ENCODE measurements at places on chromosomes 6 and 20.

- no peak for DNase-seq
Measured at GRCh38 chr6:117483004-117483644, 650 bp downstream of the DCBLD1 start.

GRCh38 chr6:82818727-82819126 lies 246.9 kb downstream of the UBE3D start:
- DNase-seq = no peak

DNA sequence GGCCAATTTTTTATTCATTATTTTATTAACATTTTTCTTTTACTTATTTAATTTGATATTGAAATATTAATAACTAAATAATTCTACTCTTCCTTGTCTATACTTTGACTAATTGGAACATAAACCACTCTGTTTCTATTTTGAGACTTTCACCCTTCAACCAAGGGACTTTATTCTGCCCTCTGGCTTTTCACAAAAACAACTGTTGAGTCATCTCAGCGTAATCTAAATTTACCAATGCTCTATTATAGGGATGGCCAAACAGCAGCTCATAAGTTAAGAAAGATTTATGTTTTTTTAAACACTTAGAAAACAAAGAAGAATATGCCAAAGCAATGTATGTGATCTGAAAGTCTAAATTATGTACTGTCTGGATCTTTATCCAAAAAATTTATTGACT lies 46.7 kb downstream of the DOP1A start:
- no peak for DNase-seq

DNA sequence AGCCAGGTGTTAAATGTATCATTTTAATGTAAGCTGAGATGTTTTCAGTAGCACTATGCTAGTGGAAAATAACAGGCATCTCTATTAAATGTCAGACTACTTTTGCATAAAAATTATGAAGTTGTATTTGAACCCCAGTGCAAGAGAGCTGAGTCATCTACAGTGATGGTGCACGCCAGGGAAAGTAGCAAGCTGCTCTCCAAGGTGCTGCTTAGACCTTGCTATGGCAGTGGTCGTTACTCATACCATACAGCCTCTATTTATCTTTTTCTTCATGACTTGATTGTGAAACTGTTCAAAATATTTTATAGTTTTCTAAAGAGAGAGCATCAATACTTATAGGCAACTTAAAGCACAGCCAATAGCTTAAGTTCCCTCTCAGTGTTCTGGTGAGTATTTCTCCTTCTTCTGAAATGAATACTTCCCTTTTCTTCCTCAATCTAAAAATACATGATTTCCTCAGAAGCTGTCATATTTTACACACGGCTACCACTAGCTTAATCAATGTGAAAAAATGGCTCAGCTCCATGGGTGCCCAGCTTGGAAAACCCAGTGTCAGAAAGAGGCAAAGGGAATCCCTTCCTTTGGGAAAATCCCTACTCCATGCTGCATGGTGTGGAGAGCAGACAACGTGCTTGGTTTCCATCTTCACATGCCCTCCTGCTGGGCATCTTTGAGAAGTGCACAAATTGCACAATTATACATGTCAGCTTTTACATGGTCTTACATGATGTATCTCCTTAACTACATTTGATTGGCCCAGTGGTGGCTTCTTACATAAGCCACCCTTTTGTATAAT lies 105.6 kb downstream of the ELOVL4 start:
- DNase-seq = no peak

DNA sequence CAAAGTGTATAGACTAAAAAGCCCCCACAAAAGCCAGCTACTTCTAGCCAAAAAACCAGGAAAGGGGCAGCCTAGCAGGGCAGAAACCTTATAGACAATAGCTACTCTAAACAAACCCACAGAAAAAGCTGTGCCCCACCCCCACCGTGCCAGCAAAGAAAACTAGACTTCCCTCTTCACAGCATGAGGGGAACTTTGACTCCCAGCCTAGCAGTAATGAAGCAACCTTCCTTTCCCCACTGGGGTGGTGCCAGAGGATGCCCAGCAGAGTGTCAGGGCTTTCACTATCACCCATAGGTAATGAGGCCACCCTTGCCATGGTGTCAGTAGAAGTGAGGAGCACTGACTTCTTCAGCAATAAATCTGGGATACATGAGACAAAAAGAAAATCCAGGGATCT lies 99.0 kb upstream of the LGSN start:
- DNase-seq = no peak

DNA sequence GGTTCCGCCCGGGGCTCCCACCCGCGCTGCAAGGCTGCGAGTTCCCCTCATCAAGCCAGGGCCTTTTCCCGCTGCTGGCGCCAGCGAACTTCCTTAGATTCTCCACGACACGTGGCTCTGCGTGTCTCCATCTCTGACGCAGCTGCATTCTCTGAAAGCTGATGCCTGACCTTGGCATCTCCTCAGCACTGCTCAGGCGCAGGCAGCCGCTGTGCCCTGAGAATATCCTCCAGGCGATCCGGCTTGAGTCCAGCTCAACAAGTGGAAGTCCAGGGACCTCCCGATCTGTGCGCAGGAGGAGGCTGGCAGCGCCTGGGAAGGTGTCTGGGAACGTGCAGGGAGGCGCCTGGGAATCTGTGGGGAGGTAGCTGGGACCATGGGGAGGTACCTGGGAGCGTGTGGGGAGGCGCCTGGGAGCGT lies 171.2 kb upstream of the THBS2 start:
- DNase-seq = no peak

- DNase-seq = no peak
Measured at GRCh38 chr20:4427940-4428586, 293.6 kb upstream of the PRND start.

GRCh38 chr20:1944345-1945091 lies 49.3 kb downstream of the SIRPA start:
- DNase-seq = no peak

- no peak for DNase-seq
Measured at GRCh38 chr6:92777146-92777740, 642.1 kb downstream of the EPHA7 start.

DNA sequence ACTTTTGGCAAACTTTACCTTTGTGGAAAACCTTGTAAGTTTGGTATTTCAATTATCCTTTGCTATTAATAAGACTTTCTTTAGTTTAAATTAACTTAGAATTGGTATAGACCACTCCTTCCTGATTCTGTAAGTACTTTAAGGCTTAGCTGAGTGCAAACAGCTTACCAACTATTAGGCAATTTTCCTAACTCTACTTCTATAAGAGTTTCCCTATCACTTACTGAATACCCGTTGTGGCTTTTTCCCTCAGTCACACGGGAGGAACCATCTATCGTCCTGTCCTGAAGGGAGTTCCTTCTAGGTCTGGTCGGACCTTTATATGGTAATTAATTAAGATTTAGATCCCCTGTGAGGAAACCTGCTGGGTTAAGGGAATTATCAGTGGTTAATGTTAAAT lies 9.6 kb downstream of the SLC35A1 start:
- DNase-seq = no peak

- DNase-seq = no peak
Measured at GRCh38 chr20:51864967-51865366, 62.6 kb upstream of the SALL4 start.

DNA sequence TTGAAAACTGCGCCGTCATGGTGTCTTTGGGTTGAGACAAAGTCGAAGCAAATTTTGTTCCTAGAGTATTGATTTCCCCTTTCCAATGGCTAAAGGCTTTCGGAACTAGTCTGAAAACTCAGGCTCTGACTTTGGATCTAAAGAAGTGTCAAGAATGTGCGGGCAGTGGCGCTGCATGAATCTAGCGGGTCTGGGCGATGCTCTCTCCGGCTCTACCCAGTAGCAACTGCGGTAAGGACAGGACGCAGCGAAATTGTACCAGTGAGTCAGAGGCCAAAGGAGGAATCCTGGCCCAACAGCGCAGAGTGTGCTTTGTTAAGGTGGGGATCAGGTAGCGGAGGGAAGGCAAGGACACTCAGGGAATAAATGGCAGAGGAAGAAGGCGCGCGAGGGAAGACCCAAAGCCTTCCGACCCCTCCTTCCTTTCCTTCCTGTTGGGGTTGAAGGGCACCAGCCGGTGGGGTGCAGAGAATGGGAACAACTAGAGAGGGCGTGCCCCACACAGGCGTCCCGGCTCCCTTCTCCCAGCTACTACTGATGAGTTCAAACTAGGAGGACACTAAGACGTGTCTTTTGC lies 32.1 kb downstream of the HLA-F start:
- no peak for DNase-seq

GRCh38 chr6:137497721-137498463 lies 3.7 kb upstream of the OLIG3 start:
- DNase-seq = no peak

GRCh38 chr20:63698739-63699465 lies 2.5 kb downstream of the TNFRSF6B start:
- no peak for DNase-seq

GRCh38 chr6:121382467-121383121 lies 48.3 kb upstream of the TBC1D32 start:
- DNase-seq = no peak

DNA sequence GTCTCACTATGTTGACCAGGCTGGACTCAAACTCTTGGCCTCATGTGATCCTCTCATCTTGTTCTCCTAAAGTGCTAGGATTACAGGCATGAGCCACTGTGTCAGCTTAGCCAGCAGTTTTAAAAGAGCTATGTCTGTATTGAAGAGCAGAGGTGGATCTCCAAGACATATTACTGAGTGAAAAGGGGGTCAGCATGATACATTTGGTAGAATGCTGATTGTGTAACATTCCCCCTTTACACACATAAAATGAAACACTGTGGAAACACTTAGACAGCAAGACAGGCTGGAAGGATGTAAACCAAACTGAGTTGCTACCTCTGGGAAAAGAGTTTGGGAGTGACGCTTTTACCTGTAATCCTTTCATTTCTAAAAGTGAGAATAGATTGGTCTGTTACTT lies 1.7 kb upstream of the RIPOR3 start:
- no peak for DNase-seq

- DNase-seq = no peak
Measured at GRCh38 chr6:11036977-11037430, 7.1 kb downstream of the ELOVL2 start.

- DNase-seq = no peak
Measured at GRCh38 chr6:13914351-13914750, 10.4 kb upstream of the RNF182 start.

GRCh38 chr6:113625850-113626249 lies 231.3 kb upstream of the MARCKS start:
- DNase-seq = no peak

DNA sequence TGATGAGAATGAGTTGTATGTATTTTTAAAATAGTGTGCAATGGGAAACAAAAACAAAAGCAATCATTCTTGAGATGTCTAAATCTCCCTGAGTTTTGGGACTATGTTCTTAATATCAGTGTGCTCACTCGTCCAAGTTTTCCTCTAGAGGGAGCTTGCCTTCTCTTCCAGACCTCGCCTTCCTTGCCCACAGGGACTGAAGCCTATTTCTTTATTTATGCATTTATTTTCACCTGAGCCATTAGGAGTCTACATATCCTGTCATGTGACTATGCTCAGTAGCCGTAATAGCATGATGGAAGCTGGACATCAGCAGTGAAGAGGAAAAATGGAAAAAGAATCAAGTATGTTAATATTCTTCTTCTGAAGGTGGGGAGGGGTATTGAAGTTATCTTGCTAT lies 131.2 kb downstream of the SH3BGRL2 start:
- DNase-seq = no peak

GRCh38 chr6:158358450-158359077 lies 46.3 kb downstream of the TULP4 start:
- no peak for DNase-seq

DNA sequence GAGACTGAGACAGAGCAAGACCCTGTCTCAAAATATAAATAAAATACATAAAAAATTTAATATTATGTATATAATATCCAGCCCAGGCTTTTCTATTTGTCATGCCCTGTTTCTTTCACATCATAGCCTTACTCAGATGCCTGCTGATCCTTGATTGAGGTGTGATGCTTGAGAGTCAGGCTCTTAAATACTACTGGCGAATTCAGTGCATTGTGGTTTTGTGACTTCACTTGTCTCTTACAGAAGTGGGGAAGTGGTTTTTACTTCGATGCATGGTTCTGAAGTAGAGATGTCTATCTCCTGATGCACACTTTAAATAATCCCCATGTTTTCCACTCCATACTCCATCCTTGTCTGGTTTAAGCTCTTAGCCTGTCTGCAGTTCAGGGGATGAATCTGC lies 29.1 kb downstream of the ASXL1 start:
- no peak for DNase-seq

GRCh38 chr20:49187851-49188641 lies at the start of gene STAU1:
Gene STAU1 (minus strand): TSS chr20:49188334. CDS start chr20:49166201, 22,133 bp downstream.
- peak; percentile 88 for DNase-seq

GRCh38 chr6:131574133-131574532 lies 1.1 kb downstream of the ARG1 start:
- DNase-seq = no peak

DNA sequence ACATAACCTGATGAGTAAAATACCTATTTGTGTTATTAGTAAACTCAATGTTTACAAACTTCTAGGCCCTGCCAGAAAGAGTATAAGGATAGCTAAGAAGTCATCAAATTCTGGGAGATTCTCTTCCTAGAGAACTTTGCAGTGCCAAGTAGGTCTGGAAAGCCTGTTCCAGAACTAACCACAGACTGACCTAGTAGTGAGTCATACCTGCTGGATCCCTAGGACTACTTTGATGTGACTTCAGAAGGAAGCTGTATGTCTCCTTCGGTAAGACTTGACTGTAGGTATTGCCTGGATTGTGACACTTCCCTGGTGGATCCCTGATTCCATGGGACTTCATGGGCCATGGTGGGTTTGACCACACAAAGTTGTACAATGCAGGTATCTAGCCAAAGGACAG lies 131.7 kb downstream of the DNAH8 start:
- DNase-seq = no peak

DNA sequence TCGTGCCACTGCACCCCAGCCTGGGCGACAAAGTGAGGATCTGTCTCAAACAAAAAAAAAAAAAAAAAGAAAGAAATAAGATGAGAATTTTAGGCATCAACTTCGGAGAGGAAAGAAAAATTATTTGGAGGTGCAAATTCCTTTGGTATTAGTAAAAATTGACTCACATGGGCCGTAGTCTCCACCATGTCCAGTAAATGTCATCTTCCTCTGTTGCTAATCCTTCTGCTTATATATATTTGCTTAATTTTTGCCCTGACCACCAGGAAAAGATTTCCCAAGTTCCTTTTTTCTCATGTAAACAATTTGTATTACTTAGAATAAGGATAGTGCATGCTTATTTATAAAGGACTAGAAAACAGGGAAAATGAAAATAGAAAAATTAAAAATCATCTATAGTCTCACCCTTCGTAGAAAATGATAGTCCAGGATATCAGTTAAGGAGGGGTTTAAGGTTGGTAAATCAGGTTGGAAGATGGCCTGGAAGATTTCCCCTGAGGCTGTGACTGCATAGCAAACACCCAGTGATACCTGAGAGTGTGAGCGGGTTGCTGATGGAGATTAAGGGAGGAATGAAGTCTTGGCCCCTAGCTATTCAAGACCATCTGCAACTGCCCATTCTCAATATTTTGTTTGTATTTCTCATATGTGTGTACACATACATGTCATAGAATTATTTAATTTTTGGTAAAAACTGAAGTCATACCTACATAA lies 240.8 kb downstream of the ZNF217 start:
- no peak for DNase-seq

- DNase-seq = no peak
Measured at GRCh38 chr20:37984018-37984785, 49.1 kb downstream of the TTI1 start.
